ENCODE measurements at places on chromosomes 5 and 9.

DNA sequence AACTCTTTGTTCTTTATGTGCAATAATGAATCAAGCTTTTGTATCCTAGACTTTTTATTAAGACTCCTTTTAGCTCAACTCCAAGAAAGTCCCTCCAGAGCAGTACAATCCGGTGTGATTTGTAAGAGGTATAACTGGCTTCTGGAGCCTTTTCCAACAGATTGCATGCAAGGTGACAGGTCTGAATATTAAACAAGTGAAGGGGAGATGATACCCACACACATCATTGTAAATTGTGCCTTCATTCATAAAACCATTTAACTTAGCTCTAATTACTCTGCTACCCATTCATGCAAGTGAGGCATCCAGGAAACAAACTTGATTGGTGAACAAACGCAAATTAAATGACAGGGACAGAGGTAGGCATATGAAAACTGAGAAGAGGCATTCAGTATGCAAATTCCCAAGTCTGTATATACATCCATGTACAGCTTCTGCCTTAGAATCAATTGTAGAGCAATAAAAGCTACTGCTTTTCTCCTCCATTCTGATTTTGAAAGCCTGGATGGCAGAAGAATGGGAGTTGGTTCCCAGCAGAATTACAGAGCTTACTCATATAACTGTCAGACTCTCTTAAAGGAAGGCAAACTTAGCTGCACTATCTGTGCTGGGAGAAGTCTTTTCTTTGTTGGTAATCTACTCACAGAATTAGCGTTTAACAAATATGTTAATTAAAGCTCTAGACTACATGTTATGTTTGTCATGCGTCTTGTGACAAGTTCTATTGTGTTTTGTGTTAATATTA lies 261.0 kb upstream of the CDH6 start:
- no peak for DNase-seq

GRCh38 chr9:134533850-134534588 lies 107.6 kb upstream of the COL5A1 start:
- DNase-seq = no peak

- no peak for DNase-seq
These were observed 13.0 kb downstream of the GSN start for GRCh38 chr9:121280715-121281613.

GRCh38 chr5:74251141-74252035 lies 389.1 kb downstream of the ENC1 start:
- DNase-seq = peak; percentile 8

Data from hematopoietic multipotent progenitor cell treated with erythropoietin and hydrocortisone succinate and interleukin-3 and kit ligand, for 6 days (in vitro differentiated cells).